ENCODE measurements at places on chromosomes 2 and 18.

GRCh38 chr2:175640655-175641054, 361.4 kb downstream of the LNPK start:
- DNase-seq: no peak

GRCh38 chr2:216235462-216235861, 126.3 kb downstream of the XRCC5 start:
- DNase-seq: peak; percentile 14

DNA sequence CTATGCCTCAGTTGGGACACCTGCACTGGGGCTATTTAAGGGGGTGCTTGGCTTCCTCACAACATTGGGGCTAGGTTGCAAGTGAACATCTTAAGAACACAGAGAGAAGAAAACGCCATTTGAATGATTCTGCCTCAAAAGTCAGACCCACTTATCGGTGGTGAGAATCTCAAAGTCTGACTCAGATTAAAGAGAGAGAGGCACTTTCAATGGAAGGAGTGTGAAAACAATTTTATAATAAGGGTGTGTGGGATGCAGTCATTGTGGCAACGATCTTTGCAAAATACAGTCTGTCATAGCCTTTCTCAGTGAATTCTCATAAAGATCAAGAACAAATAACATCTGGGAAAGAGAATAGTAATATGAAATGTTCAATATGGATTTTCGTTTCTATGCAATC, 41.8 kb downstream of the CCDC102B start:
- DNase-seq: no peak

DNA sequence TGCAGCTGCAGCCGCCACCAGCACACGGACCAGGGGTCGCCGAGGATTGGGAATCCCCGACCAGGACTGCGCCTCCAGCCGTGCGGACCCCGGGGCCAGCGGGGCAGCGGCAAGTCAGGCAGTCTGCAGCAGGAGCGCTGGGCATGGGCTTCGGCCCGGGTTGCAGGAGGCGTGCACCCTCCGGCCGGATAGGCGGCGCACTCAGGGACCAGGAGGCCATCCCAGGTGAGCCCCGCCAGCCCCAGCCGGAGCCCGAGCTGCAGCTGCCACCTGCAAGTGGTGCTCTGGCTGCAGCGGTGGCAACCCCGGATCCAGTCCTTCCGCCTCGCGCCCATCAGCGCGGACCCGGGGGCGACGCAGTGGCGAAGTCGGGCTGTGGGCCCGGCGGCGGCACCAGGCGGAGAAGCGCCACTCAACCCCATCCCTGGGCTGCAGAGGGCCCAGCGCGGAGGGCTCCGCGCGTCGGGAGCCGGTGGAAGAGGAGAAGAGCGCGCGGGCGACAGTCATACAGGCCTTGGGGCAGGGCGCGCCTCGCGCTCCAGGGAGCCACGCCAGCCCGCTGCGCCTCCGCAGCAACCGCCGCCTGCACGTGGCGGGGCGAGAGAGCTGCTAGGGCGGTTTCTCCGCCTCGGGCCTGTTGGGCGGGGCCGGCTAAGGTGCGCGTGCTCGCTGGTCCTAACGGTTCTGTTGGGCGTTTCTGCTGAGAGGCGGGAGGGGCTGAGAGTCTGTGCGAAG, 73.8 kb downstream of the RPIA start:
- peak; percentile 52 for DNase-seq

- no peak for DNase-seq
Observed at GRCh38 chr2:55223958-55224760, 7.9 kb downstream of the CLHC1 start.

DNA sequence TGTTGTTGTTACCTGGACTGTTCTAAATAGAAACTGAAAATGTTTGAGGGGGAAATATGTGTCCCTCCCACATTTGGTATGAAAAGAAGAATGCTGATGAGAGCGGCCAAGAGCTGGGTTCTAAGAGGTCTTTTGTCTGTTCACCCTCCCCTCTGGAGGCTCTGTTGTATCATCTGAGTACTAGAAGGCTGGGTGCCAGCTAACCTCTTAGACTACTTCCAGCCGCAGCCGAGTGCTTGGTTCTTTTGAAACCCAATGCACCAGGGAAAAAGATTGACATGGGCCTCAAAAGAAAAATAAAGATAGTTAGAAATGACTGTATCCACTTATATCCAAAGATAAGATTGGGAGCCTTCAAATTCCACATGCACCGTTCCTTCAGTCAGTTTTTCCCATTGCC, 255.9 kb downstream of the TXNL1 start:
- no peak for DNase-seq

DNA sequence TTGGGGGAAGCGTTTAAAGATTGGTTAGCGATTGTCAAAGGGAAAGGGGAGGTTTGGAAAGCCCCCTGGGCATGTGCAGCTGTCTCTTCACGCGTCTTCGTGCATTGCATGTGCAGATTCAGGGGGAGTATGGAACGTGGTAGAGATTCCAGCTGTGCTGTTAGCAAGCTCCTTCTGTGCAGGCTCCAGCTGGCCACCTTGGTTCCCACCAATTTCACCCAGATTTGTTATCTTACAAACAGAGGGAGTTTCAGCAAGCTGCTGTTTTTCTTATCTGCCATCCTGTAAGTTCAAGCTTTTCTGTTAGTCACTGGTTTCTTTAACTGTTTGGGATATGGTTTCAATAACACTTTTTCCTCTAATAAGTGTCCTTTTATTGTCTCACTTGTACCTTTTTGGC, 30.4 kb downstream of the FARP2 start:
- no peak for DNase-seq

DNA sequence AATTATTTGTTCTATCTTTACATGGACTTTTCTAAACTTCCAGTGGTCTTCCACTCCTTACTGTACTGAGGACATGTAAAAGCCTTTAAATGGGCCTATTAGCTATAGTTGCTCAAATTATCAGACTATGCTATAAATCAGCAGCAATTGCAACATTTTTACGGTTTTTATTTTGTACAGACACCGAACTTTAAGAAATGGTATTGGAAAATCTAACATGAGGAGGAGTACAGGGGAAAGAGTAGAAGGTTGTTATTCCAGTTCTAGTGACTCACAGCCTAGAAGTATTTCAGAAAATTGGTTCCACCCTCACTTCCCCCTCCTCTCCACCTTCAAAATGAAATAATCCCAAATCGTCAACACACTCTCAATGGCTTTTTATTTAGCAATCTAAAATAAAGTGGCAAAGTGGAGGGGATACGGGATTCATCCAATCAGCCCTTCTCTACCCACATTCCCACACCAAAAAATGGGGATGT, 1.1 kb downstream of the NCKAP1 start:
- DNase-seq: no peak

GRCh38 chr2:9325428-9325827, 97.9 kb downstream of the ITGB1BP1 start:
- no peak for DNase-seq

GRCh38 chr2:18445433-18446320, 114.8 kb downstream of the RDH14 start:
- no peak for DNase-seq

GRCh38 chr2:96789245-96789617, 26.8 kb upstream of the CNNM3 start:
- no peak for DNase-seq

DNA sequence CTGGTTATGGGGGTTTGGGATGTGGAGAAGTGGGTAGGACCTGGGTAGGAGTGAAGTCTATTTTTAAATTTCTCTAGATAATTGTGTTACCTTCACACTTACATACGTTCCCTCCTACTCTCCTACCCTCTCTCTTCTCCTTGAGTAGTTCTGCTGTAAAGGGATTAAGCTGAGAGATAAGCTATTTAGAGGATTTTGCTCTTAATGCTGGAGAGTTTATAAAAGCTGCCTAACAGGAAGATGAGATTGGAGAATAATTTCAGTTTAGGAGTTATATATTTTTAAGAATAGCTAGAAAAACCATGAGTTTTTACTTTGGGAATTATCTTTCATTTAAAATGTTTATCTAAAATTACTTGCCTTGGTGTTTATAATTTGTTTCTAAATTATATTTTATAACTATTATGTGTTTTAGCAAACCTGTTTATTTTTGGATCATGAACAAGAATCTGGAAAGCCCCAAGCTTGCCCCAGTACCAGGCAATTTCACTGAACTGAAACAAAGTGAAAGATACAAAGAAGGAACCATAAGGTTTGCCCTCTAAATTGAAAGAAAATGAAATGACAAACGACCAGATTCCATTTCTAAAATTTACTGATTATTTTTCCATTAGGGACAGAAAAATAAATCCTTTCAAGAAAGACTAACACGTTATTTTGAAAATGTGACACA, 101.5 kb downstream of the ZNF532 start:
- DNase-seq: no peak

GRCh38 chr18:45290364-45290763, 324.9 kb upstream of the SLC14A2 start:
- no peak for DNase-seq

- no peak for DNase-seq
Observed at GRCh38 chr2:238855891-238856580, 8.2 kb downstream of the TWIST2 start.
